HAP-1 (cell line): ENCODE measurements at places on chromosomes 11 and 22.
A peak's percentile ranks its signal among the peaks of the same experiment; 100 is the strongest.

- no peak for DNase-seq
Observed at GRCh38 chr22:42227435-42227834, 43.0 kb downstream of the TCF20 start.

DNA sequence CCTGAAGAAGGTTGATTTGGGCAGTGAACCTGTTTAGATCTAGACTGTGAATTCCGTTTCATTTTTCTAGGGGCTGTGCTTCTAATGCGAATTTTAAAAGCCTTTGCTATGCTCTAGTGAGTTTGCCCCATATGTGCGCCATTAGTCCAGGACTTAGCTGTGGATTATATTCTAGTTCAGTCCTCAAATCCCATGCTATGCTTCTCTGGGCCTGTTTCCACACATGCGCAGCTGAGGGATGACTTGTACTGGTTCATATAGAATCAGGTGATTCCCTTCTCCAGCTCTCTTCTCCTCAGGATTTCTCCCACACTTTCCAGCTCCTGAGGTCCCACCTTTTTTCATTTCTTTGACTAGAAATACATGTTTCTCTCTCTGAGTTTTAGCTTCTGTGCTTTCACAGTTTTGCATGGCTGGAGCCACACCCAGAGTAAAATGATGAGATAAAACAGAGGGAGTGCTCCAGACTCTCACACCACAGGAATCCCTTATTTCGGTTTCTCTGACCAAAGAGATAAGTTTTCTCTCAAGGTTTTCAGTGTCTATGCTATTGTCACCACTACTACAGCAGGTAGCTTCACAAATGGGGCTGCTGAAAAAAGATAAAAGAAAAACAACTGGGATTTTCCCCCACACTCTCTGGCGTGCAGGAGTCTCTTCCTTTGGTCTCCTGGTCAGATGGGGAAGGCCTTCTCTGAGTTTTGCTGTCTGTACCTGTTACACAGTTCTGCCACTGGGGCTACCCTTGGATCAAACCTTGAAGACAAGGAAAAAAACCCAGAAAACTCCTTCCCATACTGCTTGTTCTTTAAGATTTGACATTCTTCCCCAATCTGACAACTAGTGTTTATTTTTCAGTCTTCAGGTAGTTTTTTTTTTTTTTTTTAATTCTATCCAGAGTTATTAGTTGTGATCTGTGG lies 96.2 kb upstream of the TEAD1 start:
- DNase-seq: no peak

DNA sequence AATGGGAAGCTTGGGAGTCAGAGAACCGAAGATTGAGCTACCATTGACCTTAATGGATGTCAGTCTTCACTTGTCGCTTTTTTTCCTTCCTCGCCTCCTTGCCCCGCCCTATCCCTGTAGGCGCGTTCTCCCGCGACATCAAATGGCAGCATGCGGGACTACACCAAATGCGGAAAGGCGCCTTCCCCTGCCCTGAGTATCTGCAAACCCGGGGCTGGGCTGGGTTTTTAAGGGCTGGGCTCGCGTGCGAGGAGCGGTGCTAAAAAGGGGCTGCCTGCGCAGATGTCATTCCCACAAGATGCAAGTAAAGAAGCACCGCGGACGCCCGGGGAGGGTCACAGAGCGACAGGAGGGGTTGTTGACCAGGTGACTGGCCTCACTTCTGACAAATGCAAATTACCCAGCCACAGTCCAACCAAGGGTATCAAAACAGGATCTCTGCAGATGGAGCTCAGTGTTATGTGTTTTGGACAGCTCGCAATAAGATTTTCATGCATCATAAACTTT lies 4.7 kb upstream of the FAM111B start:
- no peak for DNase-seq

DNA sequence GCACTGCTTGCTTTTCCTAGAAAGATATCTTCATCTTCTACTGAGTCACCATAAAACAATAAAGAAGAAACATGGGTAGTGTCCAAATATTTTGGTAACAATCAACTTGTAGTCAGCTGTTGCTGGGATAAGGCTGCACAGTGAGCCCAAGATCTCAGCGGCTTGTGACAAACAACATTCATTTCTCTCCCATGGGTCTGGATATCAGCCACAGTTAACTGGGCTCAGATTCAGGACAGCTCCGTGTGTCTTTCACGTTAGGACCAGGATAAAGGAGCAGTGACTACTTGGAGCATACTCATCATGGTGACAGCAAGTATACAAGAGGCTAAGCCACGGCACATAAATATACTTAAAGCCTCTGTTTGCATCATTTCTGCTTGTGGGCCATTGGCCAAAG lies 27.9 kb upstream of the GRK3 start:
- no peak for DNase-seq

GRCh38 chr11:128764424-128765095 lies 70.7 kb downstream of the FLI1 start:
- DNase-seq: no peak

GRCh38 chr11:75786101-75786736 lies 17.6 kb downstream of the DGAT2 start:
- no peak for DNase-seq

- peak; percentile 42 for DNase-seq
Observed at GRCh38 chr22:45072322-45072903, 62.6 kb upstream of the PHF21B start.
